ENCODE measurements at places on chromosomes 2 and 18. TPM values are rescaled to one million over a fixed set of nuclear protein-coding genes. Genes with fewer than 3 reads are reported as not detected.

NFU1 gene
- 36.2 TPM for total RNA-seq

CDKL4 gene
- 3.5 TPM for total RNA-seq

EPB41L3 gene
- total RNA-seq: 0.88 TPM

UBE2F gene
- total RNA-seq: 45.1 TPM

IHH gene
- total RNA-seq: under 0.01 TPM

All from osteoblast (primary cell).